ENCODE measurements at places on chromosomes 3 and 15. TPM values are rescaled to one million over a fixed set of nuclear protein-coding genes. Genes with fewer than 3 reads are reported as not detected.

DNA sequence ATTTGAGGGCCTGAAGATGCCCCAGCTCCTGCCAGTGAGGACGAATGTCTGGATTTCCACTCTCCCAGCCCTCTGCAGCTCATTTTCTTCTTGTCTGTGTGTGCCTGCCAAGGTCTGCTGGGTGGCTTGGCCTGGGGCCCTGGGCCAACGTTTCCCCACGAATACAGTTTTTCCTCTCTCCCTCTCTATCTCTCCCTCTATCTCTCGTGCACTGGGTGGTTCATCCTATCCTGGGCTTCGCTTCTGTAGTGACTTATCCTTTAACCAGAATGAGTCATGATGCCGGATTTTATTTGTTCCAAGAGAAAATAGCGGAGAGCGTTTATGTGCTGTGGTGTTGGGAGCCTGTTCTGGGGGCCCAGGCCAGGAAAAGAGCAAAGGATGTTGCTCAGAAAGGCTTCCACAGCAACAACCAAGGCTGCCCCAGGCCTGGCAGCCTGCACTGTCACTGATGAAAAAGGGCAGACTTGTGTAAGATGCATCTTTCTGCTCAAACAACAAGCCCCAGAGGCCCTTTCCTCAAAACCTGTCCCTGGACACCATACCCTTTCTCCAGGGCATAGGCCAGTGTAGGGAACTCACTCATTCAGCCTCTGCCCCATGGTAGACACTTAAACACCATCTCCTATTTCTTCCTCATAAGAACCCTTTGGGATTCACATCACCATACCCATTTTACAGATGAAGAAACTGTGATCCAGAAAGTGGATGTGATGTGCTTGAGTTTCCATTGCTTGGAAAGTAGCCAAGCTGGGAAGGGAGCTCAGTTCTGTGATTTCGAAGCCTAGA lies 47.3 kb downstream of the ITGA11 start:
- H3K4me1 ChIP-seq: peaks cover 10% of the 10 kb centered on the region
- H3K27ac ChIP-seq: no peak overlapping the region
- no peaks in the 10 kb centered on the region for H3K36me3 ChIP-seq
- peaks cover 12% of the 10 kb centered on the region for H3K27me3 ChIP-seq
- no peak overlapping the region for H3K4me3 ChIP-seq

DNA sequence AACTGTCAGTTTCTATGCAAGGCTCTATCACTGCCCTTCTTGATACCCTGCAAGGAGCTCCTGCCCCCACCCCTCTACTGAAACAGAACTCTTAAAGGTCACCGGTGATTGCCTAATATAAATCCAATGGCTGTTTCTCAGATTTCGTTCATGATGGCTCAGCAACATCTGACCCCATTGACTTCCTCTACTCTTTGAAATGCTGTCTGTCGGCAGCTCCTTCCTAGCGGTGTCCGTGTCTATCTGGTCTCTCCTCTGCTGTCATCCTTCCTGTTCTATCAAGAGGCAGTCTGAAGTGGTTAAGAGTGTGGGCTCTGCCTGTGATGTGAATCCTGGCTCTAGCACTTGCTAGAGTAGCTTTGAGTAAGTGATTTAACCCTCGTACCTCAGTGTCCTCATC lies 5.5 kb downstream of the TMEM266 start:
- DNase-seq: no peak
- H3K4me1 ChIP-seq: peaks cover 3% of the 10 kb centered on the region
- no peak overlapping the region for H3K27ac ChIP-seq
- no peaks in the 10 kb centered on the region for H3K36me3 ChIP-seq
- H3K27me3 ChIP-seq: peaks cover 16% of the 10 kb centered on the region

- H3K27ac ChIP-seq: no peak overlapping the region
- no peaks in the 10 kb centered on the region for H3K36me3 ChIP-seq
- DNase-seq: peak; percentile 46
- H3K27me3 ChIP-seq: peaks cover 43% of the 10 kb centered on the region
Observed at GRCh38 chr15:77634266-77634962, 1.7 kb upstream of the LINGO1 start.

GRCh38 chr15:37682304-37682703 lies 252.1 kb upstream of the TMCO5A start:
- no peak overlapping the region for H3K27ac ChIP-seq
- H3K36me3 ChIP-seq: no peaks in the 10 kb centered on the region
- no peaks in the 10 kb centered on the region for H3K4me1 ChIP-seq
- H3K27me3 ChIP-seq: no peaks in the 10 kb centered on the region

DNA sequence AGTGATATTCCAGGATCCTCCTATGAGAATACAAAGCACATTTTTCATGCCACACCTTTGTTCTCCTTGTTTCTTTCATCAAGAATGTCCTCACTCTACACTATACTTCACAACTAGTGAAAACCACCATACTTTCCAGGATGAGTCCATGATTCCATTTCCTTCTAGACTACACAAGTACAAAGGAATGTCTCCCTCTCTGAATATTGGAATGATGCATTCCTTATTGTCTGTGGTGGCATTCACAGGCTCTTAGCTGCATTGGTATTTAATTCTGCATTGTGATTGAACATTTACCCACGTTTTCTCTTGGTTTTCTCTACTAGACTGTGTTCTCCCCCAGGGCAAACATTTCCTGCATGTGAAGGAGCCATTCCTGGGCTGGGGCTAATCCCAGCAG lies 217.5 kb downstream of the RAP2B start:
- no peak for DNase-seq
- H3K27ac ChIP-seq: no peak overlapping the region
- H3K4me3 ChIP-seq: no peak overlapping the region
- no peaks in the 10 kb centered on the region for H3K4me1 ChIP-seq

FAM81A gene
- 0.18 TPM for total RNA-seq

GNAT1 gene
- 0.15 TPM for total RNA-seq

INAFM2 gene
- 8.1 TPM for total RNA-seq

UBE2E1 gene
- total RNA-seq: 82.6 TPM

GPR87 gene
- total RNA-seq: not detected

BNC1 gene
- not detected for total RNA-seq

NOX5 gene
- total RNA-seq: not detected

FEZF2 gene
- not detected for total RNA-seq

TGM5 gene
- 0.22 TPM for total RNA-seq

Data from HepG2 (cell line).